ENCODE measurements at places on chromosomes 7 and 10.

DNA sequence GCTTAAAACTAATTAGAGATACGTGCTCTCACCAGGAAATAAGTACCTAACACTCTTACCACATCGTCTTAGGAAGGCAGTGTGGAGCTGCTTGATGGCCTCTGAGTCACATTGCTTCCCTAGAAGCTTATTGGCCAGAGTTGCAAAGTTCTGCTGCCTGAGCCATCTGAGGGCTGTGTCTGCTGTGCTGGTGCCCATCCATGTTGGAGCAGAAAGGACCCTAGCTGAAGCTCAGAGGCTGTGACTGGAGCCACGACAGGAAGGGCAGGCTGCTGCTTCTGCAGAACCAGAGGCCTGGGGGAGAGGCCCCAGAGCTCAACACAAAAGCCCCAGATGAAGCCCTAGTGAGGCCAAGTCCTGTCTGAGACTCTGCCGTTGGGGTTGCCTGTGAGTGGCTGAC is 64.8 kb upstream of the IGFBP3 start:
- no peak for DNase-seq

- DNase-seq = no peak
Measured at GRCh38 chr10:104937567-104937966, 296.5 kb downstream of the SORCS3 start.

- DNase-seq = no peak
Measured at GRCh38 chr7:140640727-140641523, at the start of gene DENND2A. TSS of gene DENND2A (minus strand) at chr7:140640813. CDS start at chr7:140602397, 38,416 bp downstream.

GRCh38 chr7:139117599-139118233 is 8.2 kb upstream of the ZC3HAV1 start:
- DNase-seq = no peak

Measured in stimulated activated CD4-positive, alpha-beta T cell treated with anti-CD3 and anti-CD28 coated beads, Interleukin-4, amount 100 ng/mL, for 24 hours (primary cell).